ENCODE measurements at places on chromosomes 2 and 18.

DNA sequence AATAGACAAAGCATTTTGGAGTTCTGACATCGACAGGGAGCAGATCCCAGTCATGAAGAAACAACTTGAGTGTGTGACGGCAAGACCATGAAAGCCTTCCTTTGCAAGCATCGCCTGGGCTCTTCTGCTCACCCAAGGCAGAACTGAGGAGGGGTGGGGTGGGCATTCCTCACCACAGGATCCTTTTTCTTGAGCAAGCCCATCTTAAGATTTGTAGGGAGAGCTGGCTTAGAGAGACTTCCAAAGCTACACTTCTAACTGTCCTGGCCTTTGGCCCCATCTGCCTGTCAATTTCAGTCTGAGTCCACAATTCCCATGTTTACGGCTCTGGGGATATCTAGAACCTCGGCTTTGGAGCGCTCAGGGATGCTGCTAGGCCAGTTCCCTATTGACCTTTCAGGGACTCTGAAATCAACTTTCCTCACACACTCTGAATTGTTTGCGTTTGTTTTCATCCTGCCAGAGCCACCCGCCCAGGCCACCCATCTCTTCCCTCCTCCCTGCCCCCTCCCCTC lies 3.7 kb downstream of the KLHL14 start:
- DNase-seq, result no peak

GRCh38 chr2:34979148-34979547 lies 1376.4 kb upstream of the CRIM1 start:
- DNase-seq, result no peak

DNA sequence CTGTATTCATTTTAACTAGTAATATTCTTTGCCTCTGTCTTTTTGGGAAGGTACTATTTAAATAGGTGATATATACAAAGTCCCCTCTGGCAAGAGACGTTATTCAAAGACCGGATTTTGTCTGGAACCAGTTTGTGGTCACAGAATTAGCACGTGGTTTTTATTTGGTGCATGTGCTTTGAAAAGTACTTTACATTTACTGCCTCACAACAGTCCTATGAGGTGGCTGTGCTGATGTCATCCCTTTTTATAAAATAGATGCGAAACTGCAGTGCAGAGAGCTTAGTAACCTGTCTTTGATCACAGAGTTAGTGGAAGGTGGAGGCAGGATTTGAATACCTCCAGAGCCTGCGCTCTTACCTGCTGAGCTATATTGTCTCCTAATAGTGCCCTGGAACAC lies 4.0 kb downstream of the LPIN1 start:
- DNase-seq, result no peak

- no peak for DNase-seq
Observed at GRCh38 chr2:107392241-107392704, 434.4 kb upstream of the RGPD4 start.

- DNase-seq, result peak; percentile 82
Observed at GRCh38 chr2:218839430-218839829, 7.8 kb upstream of the PRKAG3 start.

- DNase-seq, result peak; percentile 37
Observed at GRCh38 chr18:10047237-10047636, 133.4 kb downstream of the VAPA start.

GRCh38 chr18:158128-159036 lies at the start of gene USP14:
USP14 (plus strand) TSS chr18:158557; CDS start chr18:158699, 142 bp downstream.
- DNase-seq, result peak; percentile 94

Measured in AG10803 (cell line).